SJSA1 (cell line): ENCODE measurements at places on chromosomes 2 and 18. TPM values are rescaled to one million over a fixed set of nuclear protein-coding genes. Genes with fewer than 3 reads are reported as not detected.

The PCBP1 gene
- 17.7 and 25.2 TPM in 2 replicates for total RNA-seq

GRCh38 chr2:234770031-234770506 is 181.7 kb upstream of the SH3BP4 start:
- DNase-seq, result no peak

DNA sequence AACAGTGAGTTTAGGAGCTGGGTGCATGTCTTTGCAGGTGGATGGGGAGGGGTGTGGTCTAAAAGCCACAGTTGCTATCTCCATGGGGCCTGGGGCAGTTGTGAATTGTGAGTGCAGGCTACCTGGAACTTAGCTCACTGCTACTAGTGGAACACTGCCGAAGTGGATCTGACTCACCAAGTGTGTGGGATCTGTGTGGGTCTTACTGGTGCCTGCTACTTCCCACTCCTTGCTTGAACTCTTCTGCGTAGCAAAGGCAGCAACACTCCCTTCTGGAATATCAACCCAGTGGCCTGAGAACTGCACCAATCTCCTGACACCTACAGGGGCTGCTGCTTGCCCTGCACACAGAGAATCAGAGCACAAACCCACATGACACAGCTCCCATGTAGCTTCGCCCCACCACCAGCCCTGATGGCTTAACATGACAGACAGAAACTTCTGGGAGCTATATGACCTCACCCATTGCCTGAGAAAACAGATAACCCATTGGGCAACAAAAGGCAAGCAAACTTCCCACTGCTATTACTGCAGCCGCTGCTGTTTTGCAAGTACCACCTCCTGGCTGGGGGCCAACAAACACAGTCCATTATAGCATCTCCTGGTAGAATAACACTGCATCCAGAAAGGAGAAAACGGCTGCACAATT is 455.1 kb upstream of the DDX18 start:
- no peak for DNase-seq

DNA sequence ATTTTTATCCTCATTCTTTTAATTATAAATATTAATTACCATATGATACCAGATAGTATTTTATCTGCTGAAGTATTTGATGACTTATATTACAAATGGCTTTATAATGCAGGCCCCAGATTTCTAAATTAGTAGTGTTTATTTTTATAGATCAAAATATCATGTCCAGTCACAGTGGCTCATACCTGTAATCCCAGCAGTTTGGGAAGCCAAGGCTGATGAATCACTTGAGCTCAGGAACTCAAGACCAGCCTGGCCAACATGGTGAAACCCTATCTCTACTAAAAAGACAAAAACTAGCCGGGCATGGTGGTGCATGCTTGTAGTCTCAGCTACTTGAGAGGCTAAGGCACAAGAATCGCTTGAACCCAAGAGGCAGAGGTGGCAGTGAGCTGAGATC is 100.1 kb upstream of the ARHGAP15 start:
- DNase-seq, result no peak

DNA sequence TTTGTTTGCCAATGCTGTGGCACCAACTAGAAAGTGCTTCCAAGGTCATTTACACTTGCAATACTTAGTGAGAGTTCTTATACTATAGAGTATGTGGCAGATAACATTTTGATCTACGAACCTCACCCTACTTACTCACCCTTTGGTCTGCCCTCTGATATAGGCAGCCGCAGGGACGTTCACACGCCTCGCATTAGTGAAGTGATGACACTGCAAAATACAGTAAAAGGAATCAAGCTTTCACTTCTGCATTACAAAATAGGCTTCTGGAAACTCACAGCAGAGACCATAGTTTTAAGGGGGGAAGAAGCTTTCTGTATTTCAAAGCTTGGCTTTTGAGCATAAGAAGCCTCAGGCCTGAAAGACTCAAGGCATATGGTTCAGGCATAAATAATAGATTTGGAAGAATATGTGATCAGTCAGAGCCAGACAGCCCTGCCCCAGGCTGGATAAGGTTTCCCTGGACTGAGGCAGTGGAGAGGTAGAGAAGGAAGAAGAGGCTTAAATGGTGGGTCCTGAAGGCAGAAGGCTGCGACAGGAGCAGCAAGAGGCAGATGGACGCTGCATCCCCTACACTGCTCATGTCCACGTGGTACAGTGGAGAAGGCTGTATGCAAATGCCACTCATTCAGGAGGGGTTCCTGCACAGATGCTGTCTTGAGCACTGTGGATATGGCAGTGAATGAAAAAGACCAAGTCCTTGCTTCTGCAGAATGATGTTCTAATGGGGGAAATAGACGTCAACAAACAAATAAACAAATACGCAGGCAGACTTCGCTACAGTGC is 63.1 kb downstream of the FECH start:
- DNase-seq, result no peak

- DNase-seq, result no peak
Observed at GRCh38 chr18:29271501-29271900, 1094.6 kb upstream of the CDH2 start.

GRCh38 chr2:3282056-3282998 is 95.3 kb downstream of the EIPR1 start:
- DNase-seq, result no peak

- DNase-seq, result no peak
Observed at GRCh38 chr2:158174495-158174894, 72.8 kb downstream of the UPP2 start.

GRCh38 chr2:17539611-17540092 is 844 bp upstream of the VSNL1 start:
- DNase-seq, result no peak

- no peak for DNase-seq
Observed at GRCh38 chr2:186648130-186648529, 45.7 kb upstream of the FAM171B start.

DNA sequence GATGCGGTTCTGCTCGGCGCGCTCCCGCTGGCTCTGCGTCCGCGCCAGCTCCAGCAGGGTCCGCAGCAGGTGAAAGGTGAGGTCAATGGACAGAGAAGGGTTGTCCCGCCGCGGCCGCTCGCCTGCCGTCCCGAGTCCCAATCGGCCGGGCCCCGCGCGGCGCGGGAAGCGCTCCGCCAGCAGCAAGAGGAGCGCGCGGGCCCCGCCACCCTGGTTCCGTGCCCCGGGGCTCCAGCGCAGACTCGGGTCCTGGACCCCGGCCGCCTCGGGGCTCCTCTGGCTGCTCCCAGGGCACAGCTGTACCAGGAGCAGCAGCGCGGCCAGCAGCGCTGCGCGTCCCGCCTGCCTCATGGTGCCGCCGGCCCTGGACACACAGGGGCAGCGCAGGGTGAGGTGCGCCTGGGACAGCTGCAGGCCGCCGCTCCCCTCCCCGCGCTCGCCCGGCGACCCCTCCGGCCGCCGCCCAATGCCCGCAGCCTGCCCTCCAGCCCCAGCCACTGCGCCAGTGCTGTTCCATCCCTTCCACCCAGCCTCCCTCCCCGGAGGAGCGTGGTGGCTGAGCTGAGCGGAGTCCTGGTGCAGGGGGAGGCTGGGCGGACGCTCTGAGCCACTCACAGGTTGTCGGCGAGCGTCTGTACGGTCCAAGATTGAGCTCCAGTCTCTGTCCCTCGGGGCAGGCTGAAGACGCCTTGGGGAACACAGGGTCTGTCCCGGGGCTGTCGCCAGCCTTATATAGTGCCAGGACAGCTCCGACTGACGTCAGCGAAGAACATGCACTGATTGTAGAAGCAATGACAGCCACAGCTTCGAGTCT is 493 bp downstream of the UCN start:
- no peak for DNase-seq

DNA sequence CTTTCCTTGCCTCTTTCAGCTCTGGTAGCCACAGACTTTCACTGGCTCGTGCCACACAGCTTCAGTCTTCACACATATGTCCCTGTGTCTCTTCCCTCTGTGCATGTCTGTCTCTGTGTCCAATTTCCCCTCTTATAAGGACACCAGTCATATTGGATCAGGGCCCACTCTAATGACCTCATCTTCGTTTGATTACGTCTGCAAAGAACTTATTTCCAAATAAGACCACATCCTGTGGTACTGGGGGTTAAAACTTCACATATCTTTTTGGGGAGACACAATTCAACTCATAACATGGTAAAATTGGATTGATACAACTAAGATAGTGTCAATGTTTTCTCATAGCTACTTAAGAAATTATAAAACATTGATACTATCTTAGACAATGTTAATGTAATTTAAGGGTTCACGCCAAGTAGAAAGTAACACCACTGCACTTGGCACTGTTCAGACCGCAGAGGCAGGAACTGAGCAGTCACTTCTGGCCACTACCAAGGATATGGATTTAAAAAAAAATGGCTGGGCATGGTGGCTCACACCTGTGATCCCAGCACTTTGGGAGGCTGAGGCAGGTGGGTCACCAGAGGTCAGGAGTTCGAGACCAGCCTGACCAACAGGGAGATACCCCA is 119.6 kb upstream of the EPAS1 start:
- DNase-seq, result no peak

DNA sequence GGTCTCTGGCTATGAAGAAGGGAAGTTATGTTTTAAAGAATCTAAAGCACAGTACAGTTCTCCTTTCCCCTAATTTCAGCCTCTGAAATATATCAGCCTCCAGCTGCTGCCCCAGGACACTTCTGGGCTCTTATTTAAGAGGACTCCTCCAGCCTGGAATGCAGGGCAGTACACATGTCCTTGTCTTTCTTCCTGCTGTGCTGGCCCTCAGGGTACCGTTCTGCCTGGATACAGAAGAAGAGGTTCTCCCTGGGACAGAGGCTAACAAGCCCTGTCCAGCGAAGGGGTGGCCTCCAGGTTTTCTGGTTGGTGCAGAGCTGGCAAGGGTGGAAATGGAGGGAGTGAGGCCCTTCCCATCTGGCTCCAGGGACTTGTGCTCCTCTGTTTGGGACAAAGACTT is 22.1 kb downstream of the MLPH start:
- no peak for DNase-seq

DNA sequence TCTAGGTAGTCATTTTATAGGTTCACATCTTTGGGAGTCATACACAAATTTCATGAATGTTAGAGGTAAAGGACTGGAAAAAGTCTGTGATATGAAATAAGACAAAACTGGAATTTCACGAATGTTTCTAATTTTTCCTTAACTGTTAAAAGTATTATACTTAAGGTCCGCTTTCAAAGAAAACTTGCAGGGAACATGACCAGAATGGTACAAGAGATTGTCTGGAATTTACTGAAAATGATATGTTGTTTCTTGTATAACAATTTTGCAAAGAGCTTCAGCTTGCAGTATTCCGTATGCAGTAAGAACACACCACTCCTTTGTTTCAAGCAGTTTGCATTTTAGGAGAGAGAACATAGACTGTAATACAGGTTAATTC is 1.6 kb downstream of the DDX1 start:
- no peak for DNase-seq

The STON1 gene
- total RNA-seq, result 7.8 and 8.8 TPM in 2 replicates

The CCT7 gene
- total RNA-seq, result 570 and 815 TPM in 2 replicates

- no peak for DNase-seq
Observed at GRCh38 chr2:75516378-75517360, 44.1 kb downstream of the EVA1A start.

- no peak for DNase-seq
Observed at GRCh38 chr2:72330652-72331051, 183.0 kb upstream of the CYP26B1 start.

DNA sequence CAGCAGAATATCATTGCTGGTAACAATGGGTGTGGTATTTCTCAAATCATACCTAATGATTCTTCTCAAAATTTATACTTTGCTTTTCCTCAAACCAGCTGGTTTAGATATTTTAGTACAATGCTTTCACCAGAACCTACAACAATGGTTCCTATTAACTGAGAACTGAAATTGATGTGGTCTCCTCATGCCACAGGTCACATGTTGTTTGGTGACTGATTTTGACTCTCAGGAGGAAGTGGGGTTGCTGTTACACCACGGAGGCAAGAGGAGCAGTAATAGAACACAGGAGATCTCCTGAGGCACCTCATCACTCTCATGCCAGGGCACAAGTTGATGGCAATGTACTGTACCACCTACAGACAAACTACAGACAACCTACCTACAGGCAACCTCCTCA is 3.0 kb upstream of the CEP68 start:
- DNase-seq, result no peak

The SPC25 gene
- 53.0 and 64.8 TPM in 2 replicates for total RNA-seq

The STK16 gene
- total RNA-seq, result 13.2 and 18.6 TPM in 2 replicates

GRCh38 chr2:157782057-157782845 is 93.9 kb downstream of the ACVR1 start:
- no peak for DNase-seq

GRCh38 chr2:131151398-131151797 is 46.3 kb downstream of the PLEKHB2 start:
- DNase-seq, result no peak

DNA sequence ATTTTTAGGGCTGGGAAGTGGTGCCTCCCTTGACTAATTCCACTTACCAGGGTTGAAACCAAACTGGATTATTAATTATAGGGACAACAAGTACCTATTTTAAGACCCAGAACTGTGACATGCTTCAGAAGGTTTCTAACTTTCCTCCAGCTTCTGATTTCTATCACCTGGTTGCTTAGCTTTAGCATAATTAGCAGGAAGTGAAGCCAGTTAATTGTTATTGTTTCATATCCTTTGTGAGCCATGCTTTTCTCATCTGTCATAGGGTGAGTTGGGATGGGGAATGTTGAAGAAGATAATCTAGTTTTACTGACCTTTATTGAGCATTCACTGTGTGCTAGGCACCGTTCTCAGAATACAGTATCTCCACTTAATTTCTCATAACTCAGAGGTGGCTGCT is 3.2 kb downstream of the YPEL5 start:
- no peak for DNase-seq

The WDPCP gene
- 9.6 and 10.7 TPM in 2 replicates for total RNA-seq

The CABYR gene
- total RNA-seq, result 9.3 and 9.5 TPM in 2 replicates

The DCTN1 gene
- 95.2 and 136 TPM in 2 replicates for total RNA-seq

The AOX1 gene
- 5.8 and 19.5 TPM in 2 replicates for total RNA-seq

The DNAJC10 gene
- total RNA-seq, result 102 and 122 TPM in 2 replicates

The KANSL1L gene
- 17.7 and 32.9 TPM in 2 replicates for total RNA-seq

The IL18RAP gene
- total RNA-seq, result not detected in 2 replicates

- no peak for DNase-seq
Observed at GRCh38 chr18:57898506-57899124, 95.5 kb upstream of the ATP8B1 start.

- no peak for DNase-seq
Observed at GRCh38 chr2:197713271-197713670, 8.1 kb downstream of the MARS2 start.

- no peak for DNase-seq
Observed at GRCh38 chr2:215604606-215605005, 168.7 kb upstream of the FN1 start.

DNA sequence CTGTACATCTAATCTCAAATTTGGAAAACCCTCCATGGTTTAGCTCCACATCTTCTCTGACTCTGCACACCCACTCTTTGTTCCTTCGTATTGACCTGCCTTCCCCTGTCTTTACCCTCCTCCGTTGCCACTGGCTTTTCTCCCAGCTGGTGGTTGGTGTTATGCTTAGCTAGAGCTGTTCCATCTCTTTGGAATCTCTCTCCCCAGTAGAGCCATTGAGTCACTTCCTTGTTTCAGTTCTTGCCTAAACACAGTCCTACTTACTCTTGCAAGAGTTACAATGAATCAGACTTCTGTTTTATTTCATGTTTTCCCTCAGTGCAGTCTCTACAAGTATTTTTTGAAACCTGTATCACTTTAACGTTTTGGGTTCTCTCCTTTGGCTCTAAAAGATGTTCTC is 263.9 kb downstream of the LTBP1 start:
- peak; percentile 70 for DNase-seq

The IL1R2 gene
- total RNA-seq, result 0.16 TPM in 1 of 2 replicates, not detected in the other
